ENCODE measurements at places on chromosomes 13 and 19.

DNA sequence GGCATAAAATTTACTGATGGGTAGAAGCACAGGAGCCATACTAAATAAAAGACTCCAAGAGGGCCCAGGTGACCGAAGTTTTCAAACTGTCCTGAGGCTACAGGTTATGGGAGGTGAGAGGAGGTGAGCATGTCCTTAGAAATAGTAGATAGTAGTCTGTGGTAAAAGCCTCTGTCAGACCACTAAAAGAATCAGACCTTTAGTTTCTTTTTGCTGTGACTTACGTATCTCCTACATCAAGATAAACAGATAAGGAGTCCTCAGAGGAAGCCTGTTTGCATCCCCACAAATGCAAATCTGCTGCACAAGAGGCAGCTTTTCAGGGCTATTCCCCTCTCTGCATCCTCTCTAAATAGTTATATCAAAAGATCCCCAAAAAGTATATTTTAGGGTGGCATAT is 711.6 kb upstream of the SLITRK6 start:
- no peak for DNase-seq

DNA sequence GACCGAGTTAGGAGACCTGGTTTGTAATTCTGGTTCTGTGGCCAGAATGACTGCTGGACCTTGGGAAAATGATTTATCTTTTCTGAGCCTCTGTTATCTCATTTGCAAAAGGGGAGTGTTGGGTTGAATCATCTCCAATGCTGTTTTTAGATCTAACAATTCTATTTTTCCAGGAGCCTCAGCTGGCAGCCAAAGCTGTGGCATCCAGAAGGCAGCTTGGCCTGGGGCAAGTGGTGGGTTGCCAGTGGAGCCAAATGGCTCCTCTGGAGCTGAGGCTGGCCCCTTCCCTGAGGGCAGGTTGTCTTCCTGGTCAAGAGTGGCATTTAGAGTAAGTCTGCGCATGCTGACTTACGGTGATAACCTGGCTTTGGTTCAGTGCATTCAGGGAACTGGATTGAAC is 21.3 kb downstream of the B3GLCT start:
- no peak for DNase-seq

- no peak for DNase-seq
Observed at GRCh38 chr13:111914241-111915103, 152.5 kb upstream of the SOX1 start.

GRCh38 chr13:38967446-38967845 is 23.2 kb downstream of the STOML3 start:
- DNase-seq = no peak

DNA sequence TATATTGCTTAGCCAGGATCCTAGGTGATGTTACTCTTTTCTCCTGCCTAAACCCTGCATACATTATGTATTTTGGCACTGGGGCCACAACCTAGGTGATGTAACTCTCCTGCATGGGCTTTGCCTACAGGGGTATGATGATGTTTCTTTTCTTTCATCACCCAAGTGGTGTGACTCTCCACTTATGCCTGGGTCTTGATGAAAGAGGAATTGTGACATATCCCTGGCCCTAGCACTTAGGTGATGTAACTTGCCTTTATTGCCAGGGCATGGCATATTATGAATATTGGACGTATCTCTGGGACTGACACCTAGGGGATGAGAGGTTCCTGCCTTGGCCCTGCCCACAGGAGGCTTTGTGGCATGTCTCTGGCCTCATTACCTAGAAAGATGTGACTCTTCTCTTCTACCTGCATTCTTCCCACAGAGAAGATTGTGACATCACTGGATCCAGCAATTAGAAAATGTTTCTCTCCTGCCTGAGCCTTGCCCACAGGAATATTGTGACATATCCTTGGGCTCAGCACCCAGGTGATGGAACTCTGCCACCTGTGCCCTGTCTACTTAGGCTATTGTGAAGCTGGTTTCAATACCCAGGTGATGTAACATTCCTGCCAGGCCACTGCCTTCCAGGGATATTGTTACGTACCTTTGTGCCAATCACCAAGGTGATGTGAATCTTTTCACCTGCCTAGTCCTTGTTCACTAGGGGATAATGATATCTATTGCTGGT is 27.3 kb upstream of the ZNF254 start:
- no peak for DNase-seq

- DNase-seq = no peak
Observed at GRCh38 chr13:113840541-113841352, 23.1 kb downstream of the GAS6 start.

DNA sequence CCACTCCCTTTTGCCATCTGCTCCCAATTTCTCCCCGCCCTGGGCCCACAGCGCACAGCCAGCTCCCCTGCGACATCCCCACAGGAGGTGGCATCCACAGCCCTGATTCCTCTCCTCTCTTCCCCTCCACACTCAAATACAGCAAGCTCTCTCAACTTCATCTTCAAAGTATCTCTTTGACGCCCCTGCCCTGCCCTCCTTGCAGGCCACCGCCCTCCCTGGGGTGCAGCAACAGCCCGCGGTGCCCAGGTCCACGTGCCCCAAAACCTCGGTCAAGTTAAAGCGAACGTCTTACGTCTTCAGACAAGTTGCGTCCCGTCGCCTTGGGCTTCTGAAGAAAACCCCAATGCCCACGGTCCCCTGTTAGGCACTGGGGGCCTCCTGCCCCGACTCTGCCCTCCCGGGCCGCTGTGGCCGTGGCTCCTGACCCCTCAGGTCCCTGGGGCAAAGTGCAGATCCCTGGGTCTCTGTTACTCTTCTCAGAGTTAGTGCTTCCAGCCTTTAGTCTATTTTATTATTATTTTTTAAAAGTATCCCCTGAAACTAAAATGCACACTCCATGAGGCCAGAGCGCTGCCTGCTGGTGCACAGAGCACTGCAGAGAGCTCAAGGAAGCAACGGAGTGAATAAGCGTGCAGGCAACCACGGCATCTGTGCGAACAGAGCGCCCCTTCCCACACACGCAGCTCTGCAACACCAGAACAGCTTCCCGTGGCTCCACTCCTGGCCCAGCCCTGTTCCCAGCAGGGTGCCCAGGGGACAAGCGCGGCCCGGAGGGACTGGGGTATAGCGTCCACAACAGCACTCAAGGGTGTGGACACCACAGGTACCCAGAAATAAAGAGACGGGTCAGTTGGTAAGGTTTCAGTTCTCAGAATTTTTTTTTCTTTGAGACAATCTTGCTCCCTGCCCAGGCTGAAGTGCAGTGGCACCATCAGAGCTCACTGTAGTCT is 26.4 kb downstream of the IL17D start:
- DNase-seq = no peak

DNA sequence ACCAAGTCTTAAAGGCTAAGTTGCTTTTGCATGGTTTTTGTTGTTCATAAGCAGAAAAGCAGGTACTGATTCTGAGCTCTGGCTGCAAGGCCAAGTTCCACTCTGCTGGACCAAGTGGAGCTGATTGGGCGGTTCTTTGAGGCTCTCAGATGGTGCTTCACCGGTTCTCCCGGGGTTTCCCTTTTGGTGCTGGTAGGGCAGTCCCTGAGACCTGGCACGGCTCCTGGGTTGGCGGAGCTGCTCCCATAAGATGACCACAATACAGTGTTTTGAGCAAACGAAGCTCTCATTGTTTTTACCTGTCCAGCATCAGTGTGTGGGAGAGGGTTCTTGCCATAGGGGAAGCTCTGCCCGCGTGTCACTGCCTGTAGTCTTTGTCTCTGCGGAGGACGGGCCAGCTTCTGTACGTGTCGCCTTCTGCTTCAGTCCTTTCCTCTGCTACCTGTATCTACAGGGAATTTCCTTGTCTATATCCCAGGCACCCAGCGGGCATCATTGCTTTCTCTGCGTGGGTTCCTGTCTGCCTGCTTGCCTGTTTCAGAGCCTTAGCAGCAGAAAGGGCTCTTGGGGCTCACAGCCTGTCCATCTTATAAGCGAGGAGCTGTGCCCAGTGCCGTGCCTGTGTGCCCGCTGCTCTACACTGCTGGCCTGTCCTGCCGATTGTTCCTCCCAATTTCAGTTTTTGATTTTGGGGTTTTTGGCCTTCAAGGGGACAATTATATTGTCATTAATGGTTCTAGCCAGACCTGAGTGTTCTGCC is 2.3 kb downstream of the U2AF2 start:
- no peak for DNase-seq

GRCh38 chr13:78102121-78102677 is 183.6 kb upstream of the EDNRB start:
- peak; percentile 9 for DNase-seq

DNA sequence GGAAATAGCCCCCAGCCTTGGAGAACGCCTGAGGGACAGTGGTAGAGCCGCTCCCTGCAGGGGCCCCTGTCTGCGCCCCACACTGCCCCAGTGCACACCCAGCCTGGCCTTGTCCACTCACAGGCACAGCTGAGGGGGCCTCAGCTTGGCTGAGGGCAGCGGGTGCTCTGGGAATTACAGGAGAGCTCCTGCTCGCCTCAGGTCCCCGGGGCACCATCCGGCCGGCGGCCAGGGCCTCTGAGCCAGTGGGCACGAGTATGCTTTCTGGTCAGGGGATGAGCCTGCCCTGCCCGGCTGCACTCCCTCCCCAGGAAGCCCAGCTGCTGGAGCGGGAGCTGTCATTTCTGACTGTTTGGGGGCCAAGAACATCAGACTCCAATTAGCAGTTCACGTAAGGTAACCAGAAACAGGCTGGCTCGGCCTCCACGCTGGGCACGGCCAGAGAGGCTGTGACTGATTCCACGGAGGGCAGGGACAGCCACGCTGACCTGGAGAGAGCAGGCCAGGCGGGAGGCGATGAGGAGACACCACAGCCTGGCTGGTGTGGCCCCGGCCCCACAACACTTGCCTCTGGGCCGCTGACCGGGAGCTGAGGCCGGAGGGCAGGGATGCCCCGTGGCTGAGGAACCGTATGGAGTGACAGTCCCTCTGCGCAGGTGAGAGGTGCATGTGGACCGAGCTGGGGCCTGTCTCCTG is 15.4 kb downstream of the CEBPG start:
- no peak for DNase-seq

DNA sequence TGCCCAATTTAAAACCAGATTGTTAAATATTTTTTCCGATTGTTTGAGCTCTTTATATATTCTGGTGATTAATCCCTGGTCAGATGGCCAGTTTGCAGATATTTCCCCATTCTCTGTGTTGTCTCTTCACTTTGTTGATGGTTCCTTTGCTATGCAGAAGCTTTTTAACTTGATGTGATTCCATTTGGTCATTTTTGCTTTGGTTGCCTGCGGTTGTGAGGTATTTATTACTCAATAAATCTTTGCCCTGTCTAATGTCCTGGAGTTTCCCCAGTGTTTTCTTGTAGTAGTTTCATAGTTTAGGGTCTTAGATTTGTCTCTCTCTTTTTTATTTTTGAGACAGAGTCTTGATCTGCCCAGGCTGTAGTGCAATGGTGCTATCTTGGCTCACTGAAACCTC is 23.8 kb upstream of the LMO7 start:
- no peak for DNase-seq

GRCh38 chr19:55156202-55157063 is 1.1 kb downstream of the TNNI3 start:
- no peak for DNase-seq

DNA sequence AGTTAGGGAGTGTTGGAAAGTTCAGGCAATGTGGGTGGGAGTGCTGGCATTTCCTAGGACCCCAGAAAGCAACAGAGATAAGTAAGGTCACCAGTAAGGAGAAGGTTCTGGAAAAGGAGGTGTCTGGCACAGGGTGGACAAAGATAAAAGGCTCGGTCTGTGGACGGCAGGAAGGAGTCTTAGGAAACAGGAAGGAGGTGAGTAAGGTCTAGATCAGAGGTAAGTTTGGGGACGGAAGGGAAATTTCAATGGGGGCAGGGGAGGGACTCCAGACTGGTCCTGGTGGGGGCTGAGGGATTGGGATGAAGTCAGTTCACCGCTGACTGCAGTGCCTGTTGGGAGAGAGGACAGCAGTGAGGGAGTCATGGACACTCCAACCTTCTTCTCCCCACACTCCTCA is 7.8 kb upstream of the OPA3 start:
- DNase-seq = no peak

DNA sequence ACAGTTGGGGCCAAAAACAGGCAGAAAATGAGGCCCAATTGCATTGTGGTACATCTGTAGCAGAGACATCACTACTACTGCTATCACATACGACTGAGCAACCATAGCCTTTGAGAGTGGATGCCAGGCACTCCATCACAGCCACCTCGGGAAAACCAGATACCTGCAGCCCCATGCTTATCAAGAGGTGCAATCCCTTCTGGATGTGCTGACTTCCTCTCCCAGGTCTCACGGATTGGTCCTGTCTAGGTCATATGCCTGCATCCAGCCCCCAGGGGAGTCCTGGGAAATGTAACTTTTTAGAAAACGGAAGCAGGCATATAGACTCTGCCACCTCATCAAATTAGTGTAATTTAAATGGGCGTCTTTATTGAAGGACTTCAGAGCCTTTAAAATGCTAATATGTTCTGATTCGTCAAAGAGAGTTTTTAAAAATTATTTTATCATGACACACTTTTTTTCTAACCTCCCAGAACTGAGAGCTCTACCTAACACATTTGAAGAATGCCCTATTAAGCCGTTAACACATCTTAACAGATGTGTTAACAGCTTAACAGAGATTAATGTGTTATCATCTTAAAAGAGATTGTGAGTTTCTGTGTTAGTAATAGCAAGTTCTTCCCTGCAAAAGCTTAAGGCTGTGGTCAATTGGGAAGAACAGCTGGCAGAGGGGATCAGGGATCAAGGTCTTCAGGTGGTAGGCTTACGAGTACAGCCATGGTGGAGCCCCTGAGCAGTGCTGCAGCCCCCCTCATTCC is 63.9 kb downstream of the DLEU7 start:
- DNase-seq = no peak

DNA sequence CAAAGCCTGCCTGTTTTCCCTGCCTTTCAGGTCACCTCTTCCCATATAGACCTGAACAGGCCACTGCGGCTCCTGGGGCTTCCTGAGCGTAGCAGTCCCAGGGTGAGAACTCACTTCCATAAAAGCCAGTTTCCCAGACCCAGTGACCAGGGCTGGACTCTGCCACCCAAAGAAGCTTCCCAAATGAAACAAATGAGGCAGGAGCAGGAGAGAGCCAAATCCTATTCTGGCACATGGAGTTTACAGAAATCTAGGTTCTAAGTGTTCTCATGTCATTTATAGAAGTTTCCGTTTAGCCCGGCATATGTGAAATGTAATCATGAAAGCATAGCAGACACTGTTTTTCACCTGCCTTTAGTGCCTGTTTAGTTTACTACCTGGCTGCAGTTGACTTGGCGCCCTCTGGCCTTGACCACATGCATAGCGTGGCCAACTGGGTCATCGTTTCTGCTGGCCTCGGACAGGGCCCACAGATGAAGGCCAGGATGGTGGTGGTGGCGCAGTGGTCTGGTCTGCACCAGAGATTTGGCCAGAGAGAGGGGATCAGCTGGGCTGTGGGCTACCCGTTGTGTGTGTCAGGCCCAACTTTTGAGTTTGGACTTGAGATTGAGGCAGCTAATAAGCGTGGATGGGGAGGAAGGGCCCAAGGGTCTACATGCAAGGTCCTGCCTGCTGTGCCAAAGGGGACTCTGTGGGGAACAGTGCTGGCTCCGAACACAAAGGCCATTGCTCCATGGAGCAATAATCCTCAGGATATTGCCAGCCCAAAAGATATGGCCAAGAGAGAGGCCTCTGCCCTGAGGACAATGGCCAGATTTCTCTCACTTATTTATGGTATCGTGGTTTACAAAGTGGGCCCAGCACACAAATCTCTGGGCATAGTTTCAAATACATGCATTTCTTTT is 43.3 kb downstream of the NFIX start:
- no peak for DNase-seq
